ENCODE measurements at places on chromosomes 12 and 14.

- DNase-seq = no peak
These were observed 233.6 kb upstream of the SRRM4 start for GRCh38 chr12:118747771-118748170.

DNA sequence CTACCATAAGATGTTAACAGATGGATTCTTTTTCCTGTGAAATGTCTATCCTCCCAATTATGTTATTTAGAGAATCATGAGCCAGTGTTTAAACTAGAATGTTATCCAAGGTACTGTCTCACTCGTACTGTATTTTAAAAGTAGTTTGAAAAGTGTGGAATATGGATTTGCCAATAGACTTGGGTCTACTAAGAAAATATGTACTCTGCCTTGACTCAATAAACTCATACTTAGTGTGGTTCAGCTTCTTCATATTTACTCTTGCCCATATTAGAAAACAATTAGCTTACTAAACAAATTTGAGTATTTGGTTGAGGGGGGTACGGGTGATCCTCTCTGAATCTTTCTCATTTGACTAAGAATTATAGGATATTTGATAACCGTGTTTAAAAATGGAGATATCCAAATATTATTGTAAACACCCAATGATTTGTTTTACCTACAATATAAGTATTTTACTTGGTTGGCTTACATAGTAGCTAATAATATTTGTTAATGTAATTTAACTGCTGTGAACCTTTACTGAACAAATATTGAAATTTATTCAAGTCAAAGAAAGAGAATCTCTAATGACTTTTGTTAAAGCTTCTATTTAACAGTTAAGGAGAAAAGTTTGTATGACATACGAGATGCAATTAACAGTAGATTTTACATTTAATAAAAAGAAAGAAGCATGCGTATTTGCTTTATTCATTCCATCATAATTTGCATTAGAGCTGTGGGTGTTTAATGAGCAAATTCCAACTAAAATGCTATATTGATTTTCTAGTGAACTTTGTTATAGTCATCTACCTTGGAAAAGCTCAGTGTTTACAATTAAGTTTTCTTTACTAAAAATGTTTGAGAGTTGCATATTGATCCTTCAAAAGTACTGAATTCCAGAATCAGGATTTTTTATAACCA lies 81.2 kb downstream of the MIPOL1 start:
- no peak for DNase-seq

GRCh38 chr14:76612654-76613053 lies 148.6 kb upstream of the VASH1 start:
- no peak for DNase-seq

GRCh38 chr12:4526923-4527546 lies 11.7 kb upstream of the RAD51AP1 start:
- DNase-seq = no peak

- no peak for DNase-seq
These were observed 156.8 kb upstream of the HIF1A start for GRCh38 chr14:61538464-61539022.

GRCh38 chr12:47412601-47413236 lies 293.1 kb downstream of the RPAP3 start:
- DNase-seq = no peak

- DNase-seq = no peak
These were observed 225.0 kb downstream of the GXYLT1 start for GRCh38 chr12:41919526-41920261.

- no peak for DNase-seq
These were observed 218.5 kb downstream of the NUAK1 start for GRCh38 chr12:105920161-105920684.

- no peak for DNase-seq
These were observed 29.8 kb upstream of the PLEKHG6 start for GRCh38 chr12:6280672-6281071.

- DNase-seq = no peak
These were observed 16.1 kb downstream of the ACADS start for GRCh38 chr12:120741476-120742421.

DNA sequence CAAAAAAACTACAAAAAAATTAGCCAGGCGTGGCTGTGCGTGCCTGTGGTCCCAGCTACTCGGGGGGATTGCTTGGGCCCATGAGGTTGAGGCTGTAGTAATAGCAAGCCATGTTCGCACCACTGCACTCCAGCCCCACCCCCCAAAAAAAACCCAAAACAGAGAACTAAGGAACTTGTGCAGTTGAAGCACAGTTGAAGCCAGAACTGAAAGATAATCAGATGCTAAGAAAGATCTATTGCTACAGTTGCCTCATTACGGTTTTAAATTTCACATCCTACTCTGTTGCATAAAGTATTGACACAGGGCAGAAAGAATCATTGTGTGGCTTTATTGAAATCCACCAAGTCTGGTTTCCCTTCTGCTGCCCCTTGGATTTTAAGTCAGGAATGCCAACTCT lies 3.8 kb downstream of the CS start:
- no peak for DNase-seq

DNA sequence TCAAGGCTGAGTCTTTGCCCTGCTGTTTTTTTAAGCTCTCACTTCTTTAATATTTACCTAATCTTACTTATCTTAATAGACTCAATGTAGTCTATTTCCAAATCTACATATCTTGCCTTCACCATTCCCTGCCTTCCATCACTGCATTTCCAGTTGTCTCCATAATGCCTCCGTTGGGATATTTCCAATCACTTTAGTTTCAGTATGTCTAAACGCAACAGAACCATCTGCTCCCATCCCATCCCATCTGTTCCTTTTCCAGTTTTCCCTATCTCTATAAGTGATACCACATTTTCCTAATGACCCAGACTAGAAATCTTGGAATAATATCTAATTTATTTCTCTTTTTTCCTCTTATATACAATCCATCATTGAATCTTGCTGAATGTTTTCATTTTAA lies 15.1 kb upstream of the CCDC198 start:
- DNase-seq = no peak

DNA sequence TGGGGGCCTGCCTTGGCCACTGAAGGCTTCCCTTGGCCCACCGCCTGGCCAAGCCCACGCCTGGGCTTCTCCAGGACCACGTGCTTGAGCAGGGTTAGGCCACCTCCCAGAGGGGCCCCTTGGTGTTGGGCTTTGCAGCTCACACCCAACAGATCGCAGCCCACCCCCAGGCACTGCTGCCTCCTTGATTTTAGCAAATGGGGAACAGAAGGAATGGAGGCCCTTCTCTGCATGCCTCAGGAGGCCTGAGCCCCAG lies 23.3 kb downstream of the RAB35 start:
- DNase-seq = no peak

DNA sequence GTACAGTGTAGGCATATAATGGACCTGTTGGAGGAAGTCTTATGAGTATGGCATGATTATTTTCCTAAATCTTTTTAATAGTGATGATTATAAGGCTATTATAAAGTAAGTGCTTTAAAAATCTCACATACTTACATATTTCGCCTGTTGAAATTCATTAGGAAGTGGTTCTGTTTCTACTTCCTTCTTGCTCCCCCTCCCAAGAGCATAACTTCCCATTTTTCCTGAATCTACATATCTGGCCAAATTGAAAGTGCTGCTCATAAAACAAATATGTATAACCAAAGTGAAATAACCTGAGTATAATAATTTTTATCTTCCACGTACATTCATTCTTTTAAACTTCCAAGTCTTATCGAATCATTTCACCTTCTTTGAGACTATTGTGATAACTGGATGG lies 455.6 kb upstream of the SEL1L start:
- DNase-seq = no peak

- no peak for DNase-seq
These were observed 133.0 kb upstream of the C14orf180 start for GRCh38 chr14:104446611-104447010.

GRCh38 chr12:122021193-122021821 lies 377 bp upstream of the BCL7A start:
- no peak for DNase-seq

GRCh38 chr14:49640540-49641417 lies 5.7 kb upstream of the DNAAF2 start:
- DNase-seq = no peak

- DNase-seq = no peak
These were observed 227.9 kb downstream of the KTN1 start for GRCh38 chr14:55807881-55808379.

DNA sequence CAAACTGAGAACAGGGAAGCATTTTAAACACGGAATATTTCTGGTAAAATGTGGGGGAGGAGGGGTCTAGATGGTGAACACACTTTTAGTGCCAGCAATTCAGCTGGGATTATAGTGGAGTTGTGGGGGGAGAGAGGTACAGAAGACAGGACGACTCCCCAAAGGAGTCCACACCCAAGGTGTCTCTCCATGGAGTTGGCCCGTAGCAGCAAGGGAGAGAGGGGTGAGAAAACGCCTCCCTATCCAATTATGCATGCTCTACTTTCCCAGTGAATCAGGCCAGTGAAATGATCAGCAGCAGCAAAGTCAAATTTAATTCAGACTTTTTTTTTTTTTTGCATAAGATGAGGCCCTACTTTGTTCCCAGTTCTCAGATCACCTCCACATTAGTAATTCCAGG lies 38.6 kb downstream of the BTG1 start:
- no peak for DNase-seq

DNA sequence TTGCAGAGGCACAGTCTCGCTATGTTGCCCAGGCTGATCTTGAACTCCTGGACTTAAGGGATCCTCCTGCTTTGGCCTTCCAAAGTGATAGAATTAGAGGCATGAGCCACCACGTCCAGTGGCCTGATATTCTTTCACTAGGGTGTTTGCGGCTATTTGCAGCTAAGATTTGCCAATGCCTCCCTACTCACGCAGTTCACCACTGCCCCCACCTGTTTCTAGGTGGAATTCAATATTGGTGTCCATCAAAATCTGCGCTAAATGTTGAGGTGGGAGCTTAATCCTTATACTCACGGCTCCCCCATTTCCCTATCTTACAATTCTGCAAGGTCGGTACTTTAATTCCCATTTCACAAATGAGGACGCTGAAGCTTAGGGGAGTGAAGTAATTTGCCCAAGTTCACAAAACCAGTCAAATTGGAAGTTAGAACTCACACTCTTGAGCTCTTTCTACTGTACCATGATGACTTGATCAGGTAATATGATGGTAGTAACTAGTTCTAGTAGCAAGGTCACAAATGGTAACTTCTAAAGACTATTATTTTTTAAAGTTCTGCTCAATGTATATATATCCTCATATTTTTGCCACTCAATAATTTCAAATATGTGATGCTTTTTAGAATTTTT lies 22.1 kb upstream of the LRRC9 start:
- DNase-seq = no peak

DNA sequence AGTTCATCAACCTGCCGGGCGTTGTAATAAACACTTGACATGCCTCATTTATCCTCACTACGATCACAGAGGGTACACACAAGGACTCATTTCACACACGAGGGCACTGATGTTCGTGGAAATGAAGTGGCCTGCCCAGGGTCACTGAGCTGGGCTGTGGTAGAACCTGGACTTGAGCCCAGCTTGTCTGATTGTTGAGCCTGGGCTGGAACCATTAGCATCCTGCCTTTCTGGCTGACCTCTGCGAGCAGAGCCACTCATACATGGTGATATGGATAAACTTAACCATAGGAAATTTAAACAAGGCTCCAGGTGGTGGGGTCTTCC lies 16.6 kb upstream of the JDP2 start:
- no peak for DNase-seq
